Foreskin melanocyte (primary cell): ENCODE measurements at places on chromosomes 1 and 21.

GRCh38 chr1:115475901-115476300, 137.9 kb upstream of the NGF start:
- no peak for DNase-seq

- DNase-seq, result no peak
Observed at GRCh38 chr1:67647036-67647798, 37.8 kb upstream of the GADD45A start.

DNA sequence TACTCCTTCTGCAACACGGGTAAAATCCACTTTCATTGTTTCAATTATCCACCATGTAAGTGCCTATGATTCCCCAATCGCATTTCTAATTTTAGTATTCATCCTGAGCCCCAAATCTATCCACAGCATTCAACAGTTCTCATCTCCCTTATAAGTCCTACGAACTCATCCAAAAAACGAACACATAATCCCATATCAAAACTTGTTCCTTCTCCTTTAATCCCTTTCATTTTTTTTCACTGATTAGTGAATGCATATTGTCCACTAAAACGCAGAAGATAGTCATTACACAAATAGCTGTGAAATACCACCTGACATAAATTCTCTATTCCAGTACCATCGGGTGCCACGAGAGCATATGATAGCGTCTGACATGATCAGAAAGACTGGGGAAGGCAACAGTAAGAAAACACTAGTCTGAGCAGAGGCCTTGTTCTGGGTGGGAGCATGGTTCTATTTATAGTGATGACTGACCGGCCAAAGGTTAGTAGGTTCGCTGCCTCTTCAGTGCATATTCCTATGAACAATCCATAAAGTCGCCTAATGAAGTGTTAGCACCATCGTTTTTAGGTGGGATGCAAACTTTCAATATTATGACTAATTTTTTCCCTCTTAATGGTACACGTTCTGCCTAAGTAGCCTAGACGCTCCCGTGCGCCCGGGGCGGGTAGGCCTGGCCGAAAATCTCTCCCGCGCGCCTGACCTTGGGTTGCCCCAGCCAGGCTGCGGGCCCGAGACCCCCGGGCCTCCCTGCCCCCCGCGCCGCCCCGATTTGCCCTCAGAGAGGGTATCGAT, 648 bp downstream of the ATP5PF start:
- peak; percentile 40 for DNase-seq

DNA sequence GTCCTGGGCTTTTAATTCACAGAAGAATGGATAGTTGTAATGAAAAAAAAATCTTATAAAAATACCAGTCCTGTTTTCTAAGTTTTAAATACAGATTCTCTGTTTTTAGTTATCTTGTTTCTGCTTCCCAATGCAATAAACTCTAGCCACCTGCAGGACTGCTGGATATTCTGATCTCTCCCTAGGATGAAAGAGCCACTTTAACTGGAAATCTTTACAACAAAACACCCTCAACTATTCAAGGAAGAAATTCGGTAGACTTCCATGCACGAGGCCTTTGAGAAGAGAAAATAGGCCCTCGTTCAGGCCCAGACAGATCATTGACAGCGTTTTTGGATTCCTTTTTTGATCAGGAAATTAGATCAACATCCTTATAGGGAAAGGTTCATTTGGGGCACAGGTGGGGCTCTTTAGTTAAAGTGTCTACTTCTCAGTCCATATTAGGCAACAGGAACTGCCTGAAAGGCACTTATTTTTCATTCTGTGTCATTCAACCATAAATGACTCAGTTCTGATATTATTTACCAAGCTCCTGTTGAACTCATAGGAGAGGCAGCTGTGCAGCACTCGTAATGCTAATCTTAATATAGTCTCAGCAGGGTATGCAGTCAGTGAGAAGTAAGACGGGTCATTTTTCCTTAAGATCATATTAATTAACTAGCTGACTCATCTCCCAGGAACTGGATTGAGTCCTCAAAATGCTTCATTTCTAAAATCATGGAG, 71.1 kb upstream of the ERRFI1 start:
- no peak for DNase-seq

GRCh38 chr1:241600496-241600901, 39.7 kb downstream of the CHML start:
- DNase-seq, result no peak

DNA sequence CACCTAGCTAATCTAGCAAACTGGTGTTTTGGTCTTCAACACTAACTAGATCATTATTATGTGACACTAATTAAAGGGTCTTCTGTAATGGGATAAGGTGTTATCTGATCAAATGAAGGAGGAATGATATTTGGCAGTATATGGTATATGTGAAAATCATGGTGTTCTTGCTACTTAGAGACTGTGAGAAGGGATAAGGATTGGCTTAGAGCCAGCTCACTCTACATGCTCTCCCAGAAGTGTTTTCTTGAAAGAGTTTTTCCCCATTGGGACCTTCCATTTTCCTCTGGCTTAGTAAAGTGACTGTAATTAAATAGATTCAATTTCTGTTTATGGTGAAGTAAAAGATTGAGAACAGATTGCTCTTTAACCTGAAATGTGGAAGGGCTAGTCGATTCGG, 71.2 kb upstream of the RGL1 start:
- no peak for DNase-seq

DNA sequence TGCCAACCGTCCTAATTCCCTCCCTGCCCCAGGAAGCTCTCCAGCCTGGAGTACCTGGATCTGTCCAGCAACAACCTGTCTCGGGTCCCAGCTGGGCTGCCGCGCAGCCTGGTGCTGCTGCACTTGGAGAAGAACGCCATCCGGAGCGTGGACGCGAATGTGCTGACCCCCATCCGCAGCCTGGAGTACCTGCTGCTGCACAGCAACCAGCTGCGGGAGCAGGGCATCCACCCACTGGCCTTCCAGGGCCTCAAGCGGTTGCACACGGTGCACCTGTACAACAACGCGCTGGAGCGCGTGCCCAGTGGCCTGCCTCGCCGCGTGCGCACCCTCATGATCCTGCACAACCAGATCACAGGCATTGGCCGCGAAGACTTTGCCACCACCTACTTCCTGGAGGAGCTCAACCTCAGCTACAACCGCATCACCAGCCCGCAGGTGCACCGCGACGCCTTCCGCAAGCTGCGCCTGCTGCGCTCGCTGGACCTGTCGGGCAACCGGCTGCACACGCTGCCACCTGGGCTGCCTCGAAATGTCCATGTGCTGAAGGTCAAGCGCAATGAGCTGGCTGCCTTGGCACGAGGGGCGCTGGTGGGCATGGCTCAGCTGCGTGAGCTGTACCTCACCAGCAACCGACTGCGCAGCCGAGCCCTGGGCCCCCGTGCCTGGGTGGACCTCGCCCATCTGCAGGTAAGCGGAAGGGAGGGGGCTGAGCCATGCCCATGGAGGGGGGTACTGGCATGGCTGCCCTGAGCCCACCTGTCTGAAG, 16.5 kb downstream of the PODN start:
- no peak for DNase-seq

- peak; percentile 32 for DNase-seq
Observed at GRCh38 chr21:42456457-42456856, 39.6 kb downstream of the RSPH1 start.

DNA sequence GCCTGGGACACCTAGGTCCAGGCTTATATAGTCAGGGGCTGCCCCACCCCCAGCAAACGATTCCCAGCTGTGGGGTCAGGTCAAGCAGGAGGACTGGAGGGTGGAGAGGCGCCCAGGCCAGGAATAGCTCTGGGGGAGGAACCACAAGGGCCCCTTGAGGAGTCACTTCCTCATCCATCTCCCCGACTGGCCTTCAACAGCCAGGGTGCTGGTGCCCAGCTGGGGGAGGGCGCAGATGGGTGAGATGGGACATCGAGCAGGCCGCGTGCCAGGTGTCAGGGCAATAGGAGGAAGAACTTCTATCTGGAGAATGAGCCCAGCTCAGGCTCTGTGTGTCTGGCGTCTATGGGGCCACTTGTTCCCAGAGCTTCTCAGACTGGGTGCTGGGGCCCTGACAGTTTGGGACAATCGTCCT, 208 bp upstream of the MYBPH start:
- no peak for DNase-seq

DNA sequence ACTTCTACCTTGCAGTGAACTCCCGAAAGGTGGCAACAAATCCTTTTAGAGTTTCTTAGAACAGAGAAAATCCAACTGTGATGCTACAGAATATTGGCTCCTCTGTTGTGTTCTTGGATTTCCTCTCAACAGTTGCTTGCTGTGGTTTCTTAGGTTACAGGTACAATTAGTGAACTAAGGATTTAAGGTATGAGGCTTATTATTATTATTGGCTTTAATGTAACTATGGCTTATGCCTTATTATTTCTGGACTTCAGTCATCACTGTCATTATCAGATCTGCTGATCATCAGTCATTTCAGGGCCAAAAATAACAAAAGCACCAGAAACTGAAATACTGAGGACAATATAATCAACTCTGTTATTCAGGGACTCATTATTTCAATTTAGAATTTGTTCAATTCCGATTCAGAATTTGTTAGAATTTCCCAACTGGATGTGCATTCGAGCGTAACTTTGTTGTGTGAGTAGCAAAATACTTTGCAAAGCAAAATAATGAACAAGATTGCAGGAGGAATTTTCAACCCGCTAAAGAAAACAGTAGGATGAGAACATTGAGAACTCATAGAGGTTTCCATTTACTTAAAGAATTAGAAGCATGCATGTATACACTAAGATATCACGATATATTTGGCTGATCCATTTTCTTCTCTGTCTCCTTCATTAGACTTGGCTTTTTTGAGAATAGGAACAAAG, 65.5 kb upstream of the AK4 start:
- DNase-seq, result no peak

GRCh38 chr1:207069858-207070506, 16.9 kb downstream of the PFKFB2 start:
- no peak for DNase-seq
